ENCODE measurements at places on chromosomes 1 and 21. TPM values are rescaled to one million over a fixed set of nuclear protein-coding genes. Genes with fewer than 3 reads are reported as not detected.

DNA sequence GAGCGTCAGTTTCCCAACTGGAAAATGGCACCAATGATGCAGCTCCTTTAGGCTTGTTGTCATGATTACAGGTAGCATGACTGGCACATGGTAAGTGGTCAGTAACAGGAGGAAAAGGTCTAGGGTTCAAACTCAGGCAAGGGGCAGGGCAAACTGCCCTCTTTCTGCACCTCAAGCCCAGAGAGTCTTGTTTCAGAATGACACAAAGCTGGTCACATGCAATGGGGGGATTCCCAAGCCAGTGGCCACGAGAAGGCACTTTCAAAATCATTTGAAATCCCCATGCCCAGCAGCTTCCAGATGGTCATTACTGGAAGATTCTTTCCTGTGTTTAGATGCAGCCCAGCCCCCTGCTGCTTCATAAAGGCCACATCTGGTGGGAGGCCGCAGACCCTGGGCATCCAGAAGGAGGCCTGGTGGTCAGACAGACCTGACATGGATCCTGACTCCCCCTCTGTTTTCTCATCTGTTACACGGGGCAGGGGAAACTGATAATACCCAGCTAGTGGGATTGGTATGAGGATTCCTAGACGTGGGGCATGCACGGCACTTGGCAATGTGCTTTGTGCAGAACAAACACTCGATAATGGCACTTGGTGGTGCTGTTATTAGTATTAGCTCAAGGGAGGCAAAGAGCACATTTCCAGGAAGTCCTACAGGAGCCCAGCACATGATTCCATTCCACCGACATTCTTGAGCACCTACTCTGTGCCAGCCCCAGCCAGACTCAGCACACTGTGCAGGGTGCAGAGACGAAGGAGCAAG, 6.9 kb upstream of the PLA2G2D start:
- DNase-seq = no peak

DNA sequence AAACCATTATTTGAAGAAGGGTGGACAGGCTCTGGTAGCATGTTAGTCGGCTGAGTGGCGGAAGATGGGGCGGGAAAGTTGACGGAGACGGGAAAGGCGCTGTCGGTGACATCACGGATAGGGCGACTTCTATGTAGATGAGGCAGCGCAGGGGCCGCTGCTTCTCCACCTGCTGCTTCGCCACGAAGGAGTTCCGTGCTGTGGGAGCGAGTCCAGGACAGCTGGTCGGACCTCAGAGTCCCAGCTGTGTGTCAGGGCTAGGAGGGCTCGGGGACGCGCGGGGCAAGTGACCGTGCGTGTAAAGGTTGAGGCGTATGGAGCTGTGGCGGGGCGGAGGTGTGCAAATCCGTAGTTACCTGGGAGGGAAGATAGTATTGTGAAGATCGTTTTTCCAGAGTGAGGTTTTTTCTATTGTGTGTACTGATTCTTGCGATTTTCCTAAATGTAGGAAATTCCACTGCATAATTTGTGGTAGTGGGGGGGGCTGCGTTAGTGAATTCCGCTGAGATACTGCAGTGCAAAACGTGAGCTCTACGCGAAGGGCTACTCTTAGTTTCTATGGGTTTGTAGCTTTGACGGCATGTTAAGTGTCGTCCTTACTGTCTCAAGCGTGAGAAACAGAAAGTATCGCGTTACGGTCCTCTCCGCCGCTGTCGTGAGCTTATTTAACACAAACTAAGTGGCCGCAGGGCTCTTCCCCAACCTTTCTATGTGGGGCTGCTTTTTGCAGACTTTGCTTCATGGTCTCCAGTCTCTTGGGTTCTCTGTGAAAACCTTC, 111.2 kb upstream of the NBPF11 start:
- DNase-seq = no peak

DNA sequence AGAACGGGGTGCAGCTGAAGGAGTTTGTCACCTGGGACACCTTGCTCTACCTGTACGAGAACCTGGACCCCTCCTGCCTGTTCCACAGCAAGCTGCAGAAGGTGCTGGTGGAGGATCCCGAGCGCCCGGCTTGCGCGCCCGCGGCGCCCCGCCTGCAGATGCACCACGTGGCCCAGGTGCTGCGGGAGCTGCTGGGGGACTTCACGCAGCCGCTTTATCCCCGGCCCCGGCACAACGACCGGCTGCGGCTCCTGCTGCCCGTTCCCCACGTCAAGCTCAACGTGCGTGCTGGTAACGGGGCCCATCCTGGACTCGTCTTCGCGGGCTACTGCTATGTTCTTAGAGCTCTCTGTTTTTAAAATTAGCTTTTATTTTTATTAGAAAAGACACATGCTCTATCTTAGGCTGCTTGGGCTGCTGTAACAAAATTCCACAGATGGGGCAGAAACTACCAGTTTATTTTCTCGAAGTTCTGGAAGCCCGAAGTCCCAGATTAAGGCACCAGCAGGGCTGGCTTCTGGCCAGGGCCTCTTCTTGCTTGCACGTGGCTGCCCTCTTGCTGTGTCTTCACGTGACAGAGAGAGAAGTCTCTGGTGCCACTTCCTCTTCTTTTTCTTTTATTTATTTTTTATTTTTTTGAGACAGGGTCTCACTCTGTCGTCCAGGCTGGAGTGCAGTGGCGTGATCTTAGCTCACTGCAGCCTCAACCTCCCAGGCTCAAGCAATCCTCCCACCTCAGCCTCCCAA, 38.1 kb downstream of the TRPM2 start:
- DNase-seq = no peak

The CASZ1 gene
- total RNA-seq = 1.6 TPM

GRCh38 chr1:111505641-111506119, 2.2 kb upstream of the ADORA3 start:
- no peak for DNase-seq

GRCh38 chr1:67566803-67567377, 118.1 kb upstream of the GADD45A start:
- no peak for DNase-seq

All from frontal cortex (tissue), 4 donors.